ENCODE measurements at places on chromosomes 3 and 15.

DNA sequence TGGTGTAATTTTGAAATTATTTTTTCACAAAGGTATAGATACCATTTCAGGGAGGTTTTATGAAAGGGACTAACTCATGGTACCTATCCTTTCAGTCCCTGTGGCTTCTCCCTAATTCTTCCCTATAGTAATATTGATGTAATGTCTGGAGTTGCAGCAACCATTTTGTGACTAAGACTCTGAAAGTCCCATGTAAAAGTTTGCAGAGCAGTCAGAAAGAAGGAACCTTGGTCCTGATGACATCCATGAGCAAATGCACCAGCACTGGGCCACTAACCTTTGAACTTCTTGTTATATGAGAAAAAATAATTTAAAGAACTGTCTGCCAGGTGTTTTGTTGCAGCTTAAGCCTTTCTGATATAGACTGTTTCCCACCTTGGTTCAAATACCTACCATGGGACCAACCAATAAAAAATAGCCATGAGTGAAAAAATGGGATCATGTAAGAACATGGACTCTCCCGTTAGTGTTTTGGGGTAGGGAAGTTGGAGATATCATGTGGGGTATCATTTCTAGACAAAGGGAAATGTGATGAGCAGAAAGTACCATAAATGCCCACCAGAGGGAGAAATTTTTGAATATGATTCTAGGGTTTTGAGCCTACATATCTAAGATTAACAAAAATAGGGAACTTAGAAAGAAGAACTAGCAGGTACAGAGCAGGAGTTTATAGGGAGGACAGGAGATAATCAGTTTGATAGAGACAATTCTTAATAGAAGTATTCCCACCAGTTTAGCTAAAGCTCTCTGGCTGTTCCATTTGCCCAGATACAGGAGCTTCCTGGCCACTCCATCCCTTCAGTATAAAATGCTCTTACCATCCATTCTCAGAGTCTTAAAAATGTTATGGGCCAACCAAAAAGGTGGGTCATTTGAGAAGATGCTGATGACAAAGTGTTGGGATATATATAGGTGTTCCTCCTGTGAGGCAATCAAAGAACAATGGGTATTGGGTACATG lies 3.4 kb upstream of the CPOX start:
- DNase-seq, result no peak

GRCh38 chr3:178443634-178444033 lies 92.6 kb upstream of the KCNMB2 start:
- DNase-seq, result no peak

DNA sequence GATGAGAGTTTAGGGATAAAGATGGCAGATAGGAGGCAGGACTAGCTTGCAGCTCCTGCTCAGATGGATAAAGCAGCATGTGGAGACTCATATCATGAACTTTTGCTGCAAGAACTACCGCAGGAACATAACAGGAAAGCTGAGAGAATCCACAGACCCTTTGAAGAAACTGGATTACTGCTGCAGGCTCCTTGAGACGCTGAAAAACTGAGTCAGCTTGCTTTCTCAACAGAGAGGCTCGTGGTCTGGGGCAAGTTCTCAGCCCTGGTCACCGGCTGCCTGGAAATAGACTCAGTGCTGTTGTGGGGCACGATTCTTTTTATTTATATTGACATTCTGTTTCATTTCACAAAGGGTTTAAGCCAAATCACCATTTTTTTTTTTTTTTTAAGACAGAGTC lies 28.8 kb upstream of the TRIM59 start:
- no peak for DNase-seq

GRCh38 chr3:124300416-124300815 lies 308.5 kb upstream of the ROPN1 start:
- DNase-seq, result no peak

DNA sequence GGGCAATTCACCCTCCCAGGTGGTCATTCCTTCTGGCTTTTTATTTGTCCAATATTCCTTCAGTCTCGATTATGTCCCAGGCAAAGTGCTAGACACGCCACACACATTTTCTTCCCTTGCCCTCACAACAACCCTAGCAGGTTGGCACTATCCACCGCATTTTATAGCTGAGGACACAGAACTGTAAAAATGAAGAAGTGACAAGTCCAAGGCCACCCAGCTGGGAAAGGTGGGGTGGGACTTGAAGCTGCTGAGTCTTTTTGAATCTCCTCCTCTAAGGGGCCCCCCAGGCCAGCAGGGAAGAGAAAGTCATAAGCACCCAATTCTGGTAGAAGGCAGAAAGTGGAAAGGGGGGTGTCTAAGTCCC lies 60.6 kb downstream of the CEMIP start:
- no peak for DNase-seq

GRCh38 chr15:48478581-48478980 lies 147.4 kb downstream of the DUT start:
- DNase-seq, result no peak

GRCh38 chr3:169558371-169558770 lies 105.1 kb downstream of the MECOM start:
- no peak for DNase-seq

GRCh38 chr3:38579551-38580449 lies 69.7 kb downstream of the SCN5A start:
- DNase-seq, result no peak

DNA sequence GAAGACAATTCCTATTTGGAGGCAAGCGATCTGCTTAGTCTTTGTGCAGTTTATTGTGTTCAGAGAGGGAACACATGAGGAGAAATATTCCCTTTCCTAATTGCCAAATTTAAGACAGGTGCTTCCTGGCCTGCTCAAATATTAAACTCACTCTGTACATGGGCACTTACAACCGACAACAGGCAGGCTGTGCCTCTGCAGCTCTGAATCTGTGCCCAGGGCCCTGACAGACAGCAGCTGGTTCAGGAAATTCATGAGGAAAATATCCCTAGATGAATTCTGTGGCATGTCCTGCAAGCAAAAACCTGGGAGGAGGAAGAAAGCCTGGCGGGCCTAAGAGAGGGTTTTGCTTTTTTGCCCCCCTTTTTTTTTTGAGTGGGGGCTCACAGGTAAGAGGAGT lies 169.3 kb upstream of the TRIM42 start:
- no peak for DNase-seq

DNA sequence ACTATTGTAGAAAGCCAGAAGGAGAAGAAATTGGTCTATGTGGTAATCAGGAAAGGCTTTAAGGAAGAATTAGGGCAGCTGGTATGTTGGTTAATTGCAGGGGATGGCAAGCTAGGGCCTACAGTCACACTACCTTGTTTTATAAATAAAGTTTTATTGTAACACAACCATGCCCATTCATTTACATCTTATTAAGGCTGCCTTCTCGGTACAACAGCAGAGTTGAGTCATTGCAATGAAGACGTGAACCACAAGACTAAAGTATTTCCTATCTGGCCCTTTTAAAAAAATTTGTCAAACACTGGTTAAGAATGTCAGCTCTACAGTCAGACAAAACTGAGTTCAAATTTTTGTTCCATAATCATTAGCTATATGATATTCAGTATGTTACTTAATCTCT lies 8.3 kb downstream of the SERPINI1 start:
- DNase-seq, result no peak

- no peak for DNase-seq
These were observed 913.8 kb downstream of the FHIT start for GRCh38 chr3:60337421-60337820.

- no peak for DNase-seq
These were observed 53.8 kb downstream of the CACNA2D3 start for GRCh38 chr3:54176106-54176505.

DNA sequence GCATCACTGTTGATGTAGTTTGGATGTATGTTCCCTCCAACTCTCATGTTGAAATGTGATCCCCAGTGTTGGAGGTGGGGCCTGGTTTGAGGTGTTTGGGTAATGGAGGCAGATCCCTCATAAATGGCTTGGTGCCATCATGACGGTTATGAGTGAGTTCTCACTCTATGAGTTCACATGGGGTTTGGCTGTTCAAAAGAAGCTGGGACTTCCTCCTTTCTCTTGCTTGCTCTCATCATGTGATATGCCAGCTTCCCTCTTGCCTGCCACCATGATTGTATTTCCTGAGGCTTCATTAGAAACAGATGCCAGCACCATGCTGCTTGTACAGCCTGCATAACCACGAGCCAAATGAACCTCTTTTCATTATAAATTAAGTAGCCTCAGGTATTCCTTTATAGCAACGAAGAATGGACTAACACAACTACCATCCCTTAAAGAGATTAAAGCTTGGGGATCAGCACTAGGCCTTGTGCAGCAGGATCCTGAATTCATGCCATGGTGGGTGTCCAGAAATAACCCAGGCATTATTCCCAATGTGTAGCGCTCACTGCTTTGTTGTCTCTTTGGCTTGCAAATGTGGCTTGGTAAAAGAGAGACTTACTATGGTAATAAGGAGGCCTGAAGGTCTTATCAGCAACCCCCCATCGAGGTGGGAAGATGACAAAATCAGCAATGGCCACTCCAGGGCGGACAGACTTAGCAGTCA lies 41.9 kb downstream of the NDUFB4 start:
- no peak for DNase-seq

- no peak for DNase-seq
These were observed 19.2 kb downstream of the GNB4 start for GRCh38 chr3:179432021-179432420.

DNA sequence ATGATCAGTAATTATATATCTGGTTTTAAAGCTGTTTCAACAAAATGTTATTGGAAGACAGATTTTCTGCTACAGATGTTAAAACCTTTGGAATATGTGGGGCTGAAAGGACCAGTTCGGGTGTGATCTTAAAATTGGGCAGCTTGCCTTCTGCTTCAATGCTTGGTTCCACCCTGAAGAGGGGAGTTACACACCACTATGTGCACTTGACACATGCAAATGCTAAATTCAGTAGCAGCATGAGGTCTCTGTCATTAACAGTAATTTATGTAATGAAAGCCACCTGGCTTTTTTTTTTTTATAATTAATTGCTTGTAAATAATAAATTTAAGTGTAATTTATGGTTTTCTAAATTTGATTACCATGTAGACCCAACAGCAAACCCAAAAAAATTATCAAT lies 24.6 kb downstream of the CDIN1 start:
- no peak for DNase-seq

DNA sequence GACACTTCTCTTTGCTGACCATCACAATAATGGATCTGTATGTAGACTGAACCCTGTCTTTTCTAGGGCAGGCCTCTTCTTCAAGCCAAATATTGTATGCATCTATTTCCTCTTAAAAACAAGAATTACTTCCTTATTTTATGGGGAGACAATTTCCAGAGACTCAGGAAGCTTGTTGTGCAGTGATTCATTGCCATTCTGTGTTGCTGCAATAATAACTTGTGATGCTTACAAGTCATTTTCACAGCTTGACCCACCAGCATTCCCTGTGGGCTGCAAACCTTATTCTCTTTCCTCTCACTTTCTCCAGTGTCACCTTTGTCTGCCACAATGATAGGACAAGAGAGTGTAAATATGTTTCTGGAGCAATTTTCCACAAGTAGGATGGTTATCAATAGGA lies 276.7 kb upstream of the SGO1 start:
- DNase-seq, result no peak

DNA sequence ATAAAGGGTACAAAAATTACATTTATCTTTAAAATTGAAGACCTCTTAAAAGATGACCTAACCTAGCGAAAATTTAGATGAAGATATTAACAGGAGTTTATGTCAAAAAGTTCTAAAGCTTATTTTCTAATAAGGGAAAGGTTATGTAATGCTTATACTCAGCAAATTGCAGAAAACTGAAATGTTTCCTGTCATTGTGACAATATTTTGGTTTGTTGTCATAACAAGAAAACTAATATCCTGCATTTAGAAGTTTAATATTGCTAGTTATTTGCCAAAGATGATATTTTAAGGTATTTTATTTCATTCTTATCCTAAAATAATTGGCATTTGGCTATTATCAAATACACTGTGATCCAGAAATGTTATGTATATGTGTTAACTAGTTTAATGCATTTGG lies 294.5 kb downstream of the C3orf38 start:
- DNase-seq, result no peak

DNA sequence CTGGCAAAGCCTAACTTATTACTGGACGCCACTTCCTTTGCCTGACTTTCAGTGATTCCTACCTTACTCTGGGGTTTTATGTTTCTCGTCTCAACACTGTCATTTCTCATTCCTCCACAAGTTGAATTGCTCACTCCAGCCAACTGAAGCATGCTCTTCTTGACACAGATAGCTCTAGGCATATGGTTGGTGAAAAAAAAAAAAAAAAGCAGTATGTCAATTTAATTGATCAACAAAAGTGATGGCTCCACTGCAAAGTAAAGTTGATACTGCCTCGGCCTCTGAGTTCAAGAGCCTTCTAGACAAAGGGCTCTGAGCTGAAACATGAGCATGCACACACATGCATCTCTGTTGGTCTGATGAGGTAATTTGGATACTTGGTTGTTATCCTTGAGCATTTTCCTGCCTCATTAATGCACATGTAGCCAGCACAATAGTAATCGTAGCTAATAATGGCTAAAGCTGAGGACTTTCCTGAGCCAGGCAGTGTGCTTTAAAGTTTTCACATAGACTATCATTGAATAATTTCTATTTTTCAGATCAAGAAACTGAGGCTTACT lies 21.4 kb upstream of the UBE2Q2 start:
- DNase-seq, result no peak

DNA sequence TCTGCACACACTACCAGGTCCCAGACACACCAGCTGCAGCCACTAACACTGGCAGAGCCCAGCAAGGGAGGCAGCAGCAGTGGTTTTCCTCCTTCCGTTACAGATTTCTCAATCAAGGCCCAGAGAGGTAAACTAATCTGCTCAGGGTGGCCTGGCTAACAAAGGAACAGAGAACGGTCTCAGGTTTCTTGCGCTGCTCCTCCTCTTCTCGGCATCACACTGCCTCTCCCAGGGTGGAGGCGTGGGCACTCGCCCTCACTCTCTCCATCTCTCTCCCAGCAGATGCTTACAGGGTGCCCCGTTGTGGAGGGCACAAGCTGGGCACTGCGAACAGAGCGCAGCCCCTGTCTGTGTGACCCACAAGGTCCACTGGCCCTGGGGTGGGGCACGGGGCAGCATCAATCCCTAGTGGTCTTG lies 228.7 kb downstream of the VPS13C start:
- DNase-seq, result no peak

GRCh38 chr3:2937592-2937991 lies 172.6 kb downstream of the IL5RA start:
- DNase-seq, result no peak

DNA sequence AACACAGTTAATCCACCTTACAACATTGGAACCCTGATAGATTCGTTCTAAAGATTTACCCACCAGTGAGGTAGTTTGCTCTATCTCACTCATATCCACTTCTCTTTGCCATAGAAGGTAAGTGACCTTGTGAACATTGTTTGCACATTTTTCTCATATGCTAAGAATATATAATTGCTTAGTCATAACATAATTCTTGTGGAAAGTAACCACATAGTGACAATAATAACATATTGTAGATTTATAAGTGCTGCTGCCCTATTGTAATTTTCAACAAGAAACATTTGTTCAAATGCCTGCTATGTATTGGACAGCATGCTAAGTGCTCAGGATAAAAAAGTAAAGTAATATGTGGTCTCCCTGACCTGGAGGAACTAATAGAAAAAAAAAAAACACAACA lies 554.2 kb upstream of the KCNMB2 start:
- no peak for DNase-seq

GRCh38 chr3:109363634-109364033 lies 26.3 kb upstream of the DPPA4 start:
- no peak for DNase-seq
